Left lobe of liver (tissue), 2 donors: ENCODE measurements at places on chromosomes 2 and 18.

- DNase-seq: no peak
These were observed 1.5 kb downstream of the ASNSD1 start for GRCh38 chr2:189662669-189663226.

DNA sequence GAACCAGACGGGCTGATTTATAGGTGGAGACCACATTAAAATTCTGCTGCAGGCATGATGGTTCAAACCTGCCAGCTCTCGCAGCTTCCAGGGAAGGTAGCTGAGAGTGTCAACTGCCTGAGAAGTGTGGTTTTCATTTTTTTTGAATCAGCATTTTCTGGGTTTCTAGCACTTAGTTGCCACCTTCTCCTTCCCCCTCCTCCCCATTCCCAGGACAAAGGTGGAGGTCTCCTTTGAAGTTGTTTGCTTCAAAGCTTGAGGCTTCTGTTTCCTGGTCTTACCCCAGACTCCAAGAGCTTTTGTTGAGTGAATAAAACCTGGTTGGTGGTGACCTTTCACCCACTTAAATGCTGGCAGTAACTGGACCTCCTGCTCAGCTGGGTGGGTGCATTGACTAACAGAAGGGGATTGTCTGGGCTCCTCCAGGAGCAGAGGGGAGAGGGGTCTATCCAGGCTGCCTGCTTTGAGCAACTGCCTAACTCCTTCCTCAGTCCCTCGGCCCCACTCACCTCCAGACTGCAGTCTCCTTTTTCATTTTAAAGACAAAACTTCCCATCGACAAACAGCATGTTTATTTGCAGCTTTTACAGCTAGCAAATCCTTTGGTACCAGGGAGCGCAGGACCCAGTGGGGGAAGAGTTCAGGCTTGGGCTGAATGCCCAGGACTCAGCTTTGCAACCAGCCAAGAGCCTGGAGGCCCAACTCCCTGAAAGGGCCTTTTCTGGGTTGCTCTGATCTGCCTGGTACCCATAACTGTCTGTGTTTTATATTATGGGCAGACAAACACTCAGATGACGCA, 3.5 kb downstream of the RHOB start:
- DNase-seq: peak; percentile 78

- DNase-seq: no peak
These were observed 9.0 kb downstream of the LRRTM4 start for GRCh38 chr2:77513191-77513590.

DNA sequence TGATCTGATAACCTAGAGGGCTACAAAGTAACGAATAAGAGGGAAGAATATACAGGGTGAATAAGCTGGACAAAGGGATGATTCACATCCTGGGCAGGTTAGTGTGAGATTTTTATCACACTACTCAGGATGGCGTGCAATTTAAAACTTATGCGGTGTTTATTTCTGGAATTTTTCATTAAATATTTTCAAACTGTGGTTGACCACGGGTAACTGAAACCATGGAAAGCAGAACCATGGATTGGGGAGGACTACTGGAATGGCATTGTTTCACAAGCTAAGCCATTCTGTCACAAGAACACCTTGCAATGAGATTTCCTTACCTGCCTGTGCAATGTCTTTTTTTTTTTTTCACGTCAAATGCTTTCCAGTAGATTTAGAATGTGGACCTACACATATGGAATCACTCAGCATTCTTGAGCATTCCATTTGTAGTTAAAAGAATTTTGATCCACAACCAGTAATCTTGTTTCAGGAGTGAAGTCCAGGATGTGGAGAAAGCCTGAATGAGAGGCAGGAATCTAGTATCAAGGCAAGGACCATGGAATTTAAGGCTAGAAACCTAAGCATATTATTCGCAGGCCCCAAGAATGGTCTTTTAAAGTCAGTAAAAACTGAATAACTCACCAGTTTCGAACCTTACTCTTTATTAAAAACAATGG, 8.0 kb upstream of the CDK15 start:
- no peak for DNase-seq
